ENCODE measurements at places on chromosomes 16 and 17.

- no peak for DNase-seq
These were observed 821 bp downstream of the SOCS7 start for GRCh38 chr17:38352245-38353085.

GRCh38 chr16:81917375-81917774 is 93.9 kb downstream of the SDR42E1 start:
- DNase-seq: no peak

- no peak for DNase-seq
These were observed 32.5 kb downstream of the TMC6 start for GRCh38 chr17:78096093-78096492.

GRCh38 chr17:68707031-68707430 is 105.9 kb upstream of the FAM20A start:
- no peak for DNase-seq

DNA sequence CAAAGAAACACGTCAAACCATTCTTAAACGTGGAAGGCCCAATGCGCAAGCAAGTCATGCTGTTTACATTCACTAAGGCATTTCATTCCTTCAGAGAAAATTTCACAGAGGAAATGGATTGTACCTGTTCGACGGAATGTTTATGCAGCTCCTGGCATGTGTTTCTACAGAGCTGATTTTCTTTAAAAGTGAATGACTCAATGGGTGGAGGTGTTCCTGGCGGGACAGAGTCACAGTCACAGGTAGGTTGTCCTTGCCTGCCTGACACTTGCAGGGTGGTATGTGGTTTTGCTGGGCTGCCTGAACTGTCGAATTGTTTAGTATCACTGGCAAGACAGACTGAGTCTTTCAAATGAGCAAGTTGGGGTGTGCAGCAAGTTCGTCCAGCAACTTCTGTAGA is 11.6 kb downstream of the PALB2 start:
- DNase-seq: no peak

- DNase-seq: no peak
These were observed 10.3 kb downstream of the CENPV start for GRCh38 chr17:16342979-16343378.

DNA sequence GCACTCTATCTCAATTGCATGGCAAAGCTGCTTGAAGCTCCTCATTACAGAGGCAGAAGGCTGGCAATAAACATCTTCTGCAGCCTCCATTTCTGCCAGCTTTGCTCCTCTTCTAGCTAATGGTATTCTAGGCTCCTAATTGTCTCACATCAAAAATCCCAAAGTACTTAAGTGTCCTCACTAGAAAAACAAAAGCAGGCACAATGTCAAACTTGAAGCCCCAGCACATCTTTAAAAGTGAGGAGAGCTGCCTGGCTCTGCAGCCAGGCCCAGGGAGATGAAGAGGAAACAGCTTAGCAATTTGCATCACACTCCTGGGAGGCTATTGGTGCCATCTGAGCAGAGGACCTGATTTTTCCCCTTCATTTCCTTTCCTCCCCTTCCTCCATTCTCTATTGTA is 197.1 kb downstream of the KCNJ2 start:
- no peak for DNase-seq

DNA sequence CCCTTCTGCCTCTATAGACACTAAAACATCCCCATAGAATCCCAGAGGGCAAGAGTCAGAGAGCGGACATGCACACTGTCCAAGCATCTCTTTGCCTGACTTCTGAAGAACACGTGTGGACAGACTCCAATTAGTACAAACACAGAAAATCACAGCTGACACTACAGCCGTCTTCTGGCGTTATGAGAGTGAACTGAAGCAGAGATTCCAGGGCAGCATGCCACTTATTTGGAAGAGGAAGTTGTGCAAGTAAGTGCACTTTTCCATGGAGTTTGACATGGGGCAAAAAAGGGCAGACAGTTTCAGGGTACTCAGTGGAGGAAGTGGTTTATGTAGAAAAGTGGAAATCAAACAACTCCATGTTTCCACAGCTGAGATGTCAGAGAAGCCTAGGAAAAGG is 16.8 kb upstream of the ZNF287 start:
- DNase-seq: no peak

GRCh38 chr16:30087181-30087898 is 4.4 kb downstream of the TBX6 start:
- no peak for DNase-seq

GRCh38 chr17:83079766-83080578 is 563 bp downstream of the METRNL start:
- DNase-seq: no peak

GRCh38 chr17:19686400-19687090 is 29.8 kb downstream of the SLC47A2 start:
- no peak for DNase-seq

- DNase-seq: peak; percentile 77
These were observed 20.6 kb downstream of the ADAM11 start for GRCh38 chr17:44779211-44780025.

- DNase-seq: no peak
These were observed 7.4 kb downstream of the ADAD2 start for GRCh38 chr16:84198401-84198800.

DNA sequence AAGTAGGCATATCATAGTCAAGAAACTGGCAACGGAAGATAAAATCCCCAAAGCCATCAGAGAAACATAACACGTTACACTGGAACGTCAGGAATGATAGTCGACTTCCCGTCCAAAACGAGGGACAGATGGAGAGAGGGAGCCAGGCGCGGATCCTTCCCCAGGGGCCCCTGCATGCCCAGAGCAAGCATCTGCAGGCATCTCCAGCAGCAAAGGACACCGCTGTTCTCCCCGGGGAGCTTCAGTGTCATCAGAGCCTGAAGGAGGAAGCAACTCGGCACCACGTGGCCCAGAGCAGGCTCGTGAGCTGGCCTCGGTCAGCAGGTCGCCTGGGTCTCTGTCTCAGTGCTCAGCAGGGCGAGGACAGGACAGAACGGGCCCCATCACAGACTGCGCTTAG is 50.1 kb downstream of the LMF1 start:
- no peak for DNase-seq

DNA sequence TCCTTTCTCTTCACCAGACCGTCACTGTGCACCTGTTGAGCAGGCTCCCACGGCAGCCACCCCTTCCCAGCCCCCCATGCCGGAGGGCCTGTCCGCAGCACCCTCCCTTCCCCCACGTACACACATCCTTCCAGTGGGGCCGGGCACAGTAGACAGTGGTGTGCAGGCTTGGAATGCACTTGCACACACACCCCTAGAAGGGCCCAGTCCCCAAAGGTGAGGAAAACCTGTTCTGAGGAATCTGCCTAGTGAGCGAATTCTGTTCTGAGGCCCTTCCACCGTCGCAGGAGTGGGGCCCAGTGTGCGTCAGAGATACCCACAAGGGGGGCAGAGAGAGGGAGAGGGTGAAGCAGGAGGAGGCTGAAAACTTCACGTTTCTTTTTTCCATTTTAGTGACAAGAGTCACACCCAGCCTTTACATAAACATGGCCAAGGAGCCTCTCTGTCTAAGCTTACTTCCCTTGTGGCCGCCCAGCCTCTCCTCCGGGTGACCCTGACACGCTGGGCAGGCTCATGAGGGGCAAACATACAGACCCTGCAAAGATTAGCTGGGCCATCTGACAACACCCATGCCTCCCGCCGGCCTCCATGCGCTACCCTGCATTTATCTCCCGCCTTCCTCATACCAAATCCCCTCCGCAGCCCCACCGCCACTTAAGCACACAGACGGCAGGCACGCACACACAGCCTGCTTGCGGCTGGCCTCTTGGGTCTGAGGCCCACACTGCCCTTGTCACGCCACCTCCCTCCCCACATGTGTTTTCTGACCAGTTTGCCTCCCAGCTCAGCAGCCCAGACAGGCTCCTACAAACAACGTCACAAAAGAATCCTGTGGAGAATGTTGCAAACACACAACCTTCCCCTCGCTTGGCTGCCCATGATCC is 1.8 kb downstream of the ZBTB4 start:
- no peak for DNase-seq

DNA sequence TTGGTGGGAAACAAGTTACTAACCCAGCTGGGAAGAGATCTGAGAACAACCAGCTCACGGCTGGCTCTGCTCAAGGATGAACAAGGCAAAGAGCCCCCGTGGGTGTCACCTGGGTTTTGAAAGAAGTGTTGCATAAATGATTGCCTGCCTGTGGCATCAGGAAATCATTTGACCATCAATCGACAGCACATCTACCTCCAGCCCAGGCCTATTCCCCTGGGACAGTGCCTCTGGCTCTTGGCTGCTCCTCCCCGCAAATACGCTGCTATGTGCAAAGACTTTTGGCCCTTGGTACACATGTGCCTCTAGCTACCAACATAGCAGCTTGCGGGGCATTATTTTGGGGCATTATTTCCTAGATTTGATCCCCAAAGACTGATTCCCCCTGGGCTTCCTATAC is 39.4 kb upstream of the SMPD3 start:
- DNase-seq: no peak

All from KG1 (cell line).